ENCODE measurements at places on chromosomes 5 and 9.

GRCh38 chr5:55966284-55966683 lies 28.5 kb downstream of the IL6ST start:
- no peak for DNase-seq

GRCh38 chr5:88824892-88825583 lies 57.9 kb downstream of the MEF2C start:
- DNase-seq = no peak

GRCh38 chr5:80618438-80618837 lies 36.0 kb upstream of the MSH3 start:
- DNase-seq = no peak

DNA sequence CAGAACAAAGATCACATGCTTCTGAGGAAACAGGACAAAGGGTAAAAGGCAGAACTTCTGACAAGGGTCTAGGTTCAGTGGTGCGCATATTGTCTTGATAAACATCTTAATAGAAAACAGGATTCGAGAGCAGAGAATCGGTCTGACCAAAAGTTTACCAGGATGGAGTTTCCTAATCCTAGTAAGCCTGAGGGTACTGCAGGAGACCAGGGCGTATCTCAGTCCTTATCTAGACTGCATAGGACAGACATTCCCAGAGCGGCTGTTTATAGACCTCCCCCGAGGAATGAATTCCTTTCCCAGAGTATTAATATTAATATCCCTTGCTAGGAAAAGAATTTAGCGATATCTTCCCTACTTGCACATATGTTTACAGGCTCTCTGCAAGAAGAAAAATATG lies 32.4 kb upstream of the TNFSF8 start:
- DNase-seq = no peak

GRCh38 chr5:43161244-43161643 lies 30.8 kb upstream of the NIM1K start:
- DNase-seq = no peak

- no peak for DNase-seq
Observed at GRCh38 chr9:126614455-126615244, 922 bp downstream of the LMX1B start.

DNA sequence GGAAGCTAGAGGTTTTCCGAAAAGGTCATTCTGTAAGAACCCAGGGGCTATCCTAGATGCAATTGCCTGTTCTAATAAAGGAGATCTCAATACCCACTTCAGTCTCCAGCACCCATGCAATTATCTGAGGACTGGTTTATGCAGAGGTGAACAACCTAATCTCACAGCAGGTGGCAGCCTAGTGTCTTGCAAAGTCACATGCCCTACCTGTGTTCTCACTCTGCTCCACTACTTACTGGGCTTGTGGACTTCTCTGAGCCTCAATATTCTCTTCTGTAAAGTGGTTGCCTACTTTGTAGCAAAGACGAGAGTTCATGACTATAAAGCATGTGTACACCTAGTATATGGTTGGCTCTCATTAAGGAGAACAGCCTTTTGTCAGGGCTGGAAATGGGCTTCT lies 21.0 kb upstream of the ALDH1B1 start:
- DNase-seq = peak; percentile 71
